Right lung (tissue), 10 donors: ENCODE measurements at places on chromosomes 4 and X.

DNA sequence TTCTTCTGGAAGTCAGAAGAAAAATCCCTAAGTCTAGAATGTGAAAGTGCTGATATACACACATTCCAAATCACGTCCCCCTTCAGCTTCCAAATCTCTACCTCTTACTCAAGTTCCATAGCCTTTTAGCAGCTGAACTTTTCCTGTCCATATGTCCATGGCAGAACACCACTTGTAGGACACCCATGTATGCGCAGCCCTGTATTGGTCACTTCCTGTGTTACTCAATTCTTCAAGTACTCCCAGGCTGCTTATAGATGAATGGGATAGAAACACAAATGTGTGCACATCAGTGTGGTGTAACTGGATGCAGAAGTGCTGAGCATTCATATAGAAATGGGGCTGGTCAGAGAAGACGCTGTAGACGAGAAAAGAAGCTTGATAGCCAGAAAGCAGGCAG is 18.8 kb downstream of the SRPX2 start:
- DNase-seq = no peak

- DNase-seq = no peak
Measured at GRCh38 chr4:24443200-24443599, 141.2 kb downstream of the DHX15 start.

DNA sequence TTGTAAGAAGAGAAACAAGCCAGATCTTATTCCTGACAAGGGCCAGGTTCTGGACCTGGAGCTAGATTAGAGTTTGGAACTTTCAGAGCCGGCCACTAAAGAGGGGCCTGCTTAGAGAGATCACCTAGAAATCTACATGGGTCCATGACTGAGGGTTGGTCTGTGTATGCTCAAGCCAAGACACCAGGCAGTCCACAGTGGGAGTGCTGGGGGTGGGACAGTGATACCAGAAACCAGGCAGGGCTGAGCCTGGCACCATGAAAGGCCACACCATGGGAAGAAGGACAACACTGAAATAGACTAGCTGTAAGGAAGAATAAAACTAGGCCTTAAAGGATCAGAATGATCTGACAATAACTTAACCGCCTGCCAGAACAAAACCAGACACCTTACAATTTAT is 267.3 kb downstream of the ADAMTS3 start:
- DNase-seq = no peak

DNA sequence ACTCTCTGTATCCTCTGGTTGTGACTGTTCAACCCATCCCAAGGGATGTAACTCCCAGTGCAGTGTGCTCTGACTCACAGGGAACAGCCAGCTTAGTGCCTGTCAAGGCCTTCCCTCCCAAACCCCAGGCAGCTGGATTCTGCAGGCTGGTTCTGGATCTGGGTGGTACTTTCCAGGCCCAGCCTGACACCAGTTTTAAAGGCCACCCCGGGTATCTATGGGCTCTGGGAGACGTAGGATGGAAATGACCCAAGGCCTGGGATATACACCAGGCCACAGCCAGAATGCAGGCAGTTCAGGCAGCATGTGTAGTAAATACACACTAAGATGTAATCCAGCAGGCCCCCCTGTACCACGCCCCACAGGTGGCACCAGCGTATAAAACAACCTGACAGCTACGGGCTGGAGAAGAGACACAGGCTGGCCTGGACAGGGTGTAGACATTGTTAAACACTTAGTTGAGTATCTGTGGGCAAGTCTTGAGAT is 64.2 kb downstream of the SPINK2 start:
- no peak for DNase-seq

DNA sequence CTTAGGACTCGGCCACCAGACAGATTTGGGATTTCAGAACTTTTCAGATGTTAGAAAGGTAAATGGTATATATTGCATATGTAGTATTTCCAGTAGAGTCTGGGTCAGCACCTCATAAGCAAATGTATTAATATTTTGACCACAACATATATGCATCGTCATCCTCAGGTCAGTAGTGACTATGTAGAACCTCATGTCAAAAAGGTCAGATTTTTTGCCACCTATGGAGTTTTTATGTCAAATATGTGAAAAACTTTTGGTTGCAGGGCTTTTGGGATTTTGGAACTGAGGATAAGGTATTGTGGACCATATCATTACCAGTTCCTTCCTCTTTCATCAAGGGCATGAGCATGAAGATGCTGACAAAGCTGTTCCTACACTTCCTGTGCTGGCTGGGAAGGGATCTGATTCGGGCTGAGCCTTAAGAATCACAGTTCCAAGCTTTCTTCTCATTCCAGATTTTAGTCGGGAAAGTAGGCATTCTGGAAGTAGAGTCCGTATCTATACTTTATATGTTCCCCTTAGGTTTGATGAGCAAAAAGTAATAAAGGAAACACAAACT is 183.0 kb upstream of the PGRMC2 start:
- no peak for DNase-seq

DNA sequence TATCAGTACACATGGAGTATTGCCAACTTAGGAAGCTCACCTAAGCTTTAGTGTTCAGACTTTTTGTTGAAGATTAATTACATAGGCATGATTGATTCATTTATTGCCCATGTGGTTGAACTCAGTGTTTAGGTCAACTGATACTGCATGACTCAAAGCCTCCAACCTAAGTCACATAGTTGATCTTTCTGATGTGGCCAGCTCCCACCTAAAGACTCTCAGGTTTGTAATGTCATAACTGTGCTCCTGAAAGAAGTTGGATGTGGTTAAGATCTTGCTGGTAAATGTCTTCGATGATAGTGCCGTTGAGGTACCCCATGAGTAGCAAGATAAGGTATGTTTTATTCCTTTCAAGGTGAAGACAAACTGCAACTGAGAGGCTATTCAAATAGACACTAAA is 192.5 kb downstream of the EDA start:
- DNase-seq = no peak

GRCh38 chrX:13645464-13646153 is 7.3 kb upstream of the TCEANC start:
- no peak for DNase-seq

- DNase-seq = no peak
Measured at GRCh38 chr4:66284991-66285451, 614.7 kb upstream of the EPHA5 start.

DNA sequence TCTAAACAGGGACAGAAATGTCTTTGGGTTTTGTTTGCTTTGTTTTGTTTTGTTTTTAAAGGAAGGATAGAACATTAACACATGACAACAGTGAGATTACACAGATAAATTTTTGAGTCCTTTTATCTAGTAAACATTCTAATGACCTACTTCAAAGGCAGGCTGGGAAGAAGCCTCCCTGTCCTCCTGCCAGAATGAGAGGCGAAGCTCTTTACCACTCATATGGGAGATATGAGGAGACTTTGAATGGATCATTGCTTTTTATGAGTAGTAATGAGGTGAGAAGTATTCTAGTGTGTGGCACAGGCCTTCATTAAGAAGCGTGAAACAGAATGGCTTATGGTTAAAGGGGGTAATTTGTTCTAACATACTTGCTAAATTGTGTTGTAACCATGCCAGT is 172.0 kb downstream of the FBXO8 start:
- DNase-seq = no peak

- no peak for DNase-seq
Measured at GRCh38 chr4:130468340-130468739, 1372.4 kb downstream of the C4orf33 start.

- DNase-seq = no peak
Measured at GRCh38 chr4:150694438-150694837, 112.5 kb downstream of the MAB21L2 start.

DNA sequence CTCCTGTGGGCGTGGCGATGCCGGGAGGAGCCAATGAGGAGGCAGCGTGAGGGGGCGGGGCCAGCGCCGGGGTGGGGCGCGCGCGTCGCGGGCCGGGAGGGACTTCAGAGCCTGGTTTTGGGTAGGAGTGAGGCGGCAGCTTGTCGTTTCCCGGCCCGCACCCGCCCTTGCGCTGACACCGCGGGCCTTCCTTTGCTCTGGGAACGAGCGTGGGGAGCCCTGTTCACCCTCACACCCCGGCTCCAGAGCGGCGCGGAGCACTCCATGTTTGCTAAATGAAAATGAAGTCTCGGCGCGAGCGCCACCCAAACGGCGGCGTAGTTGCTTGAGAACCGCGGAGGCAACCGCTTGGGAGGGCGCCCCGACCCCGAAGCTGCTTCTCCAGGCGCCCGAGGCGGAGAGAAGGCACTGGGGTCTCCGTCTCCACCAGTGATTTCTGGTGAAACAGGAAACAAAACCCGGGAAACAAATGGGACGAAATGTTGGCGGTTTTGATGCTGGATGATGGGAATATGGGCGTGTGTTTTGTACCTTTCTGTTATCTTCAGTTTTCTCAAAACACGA is 497 bp upstream of the GRPEL1 start:
- no peak for DNase-seq

DNA sequence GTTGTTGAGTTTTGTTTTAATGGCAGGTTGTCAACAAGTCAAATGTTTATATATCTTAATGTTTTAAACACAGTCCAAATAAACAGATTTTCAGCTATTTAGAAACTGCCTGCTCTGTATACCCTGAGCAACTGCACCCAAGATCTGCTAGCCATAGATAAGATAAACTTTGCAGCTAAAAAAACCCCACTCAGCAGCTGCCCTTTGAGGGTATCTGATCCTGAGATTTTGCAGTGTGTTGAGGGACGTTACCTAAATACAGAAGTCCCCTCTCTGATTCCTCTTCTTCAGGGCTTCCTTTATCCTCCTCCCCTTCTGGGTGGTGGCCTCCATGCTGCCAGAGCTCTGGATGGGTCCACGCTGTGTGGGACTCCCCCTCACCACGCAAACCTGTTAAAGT is 11.0 kb upstream of the FGG start:
- DNase-seq = no peak

GRCh38 chr4:160877087-160877790 is 1286.6 kb downstream of the FSTL5 start:
- DNase-seq = no peak

DNA sequence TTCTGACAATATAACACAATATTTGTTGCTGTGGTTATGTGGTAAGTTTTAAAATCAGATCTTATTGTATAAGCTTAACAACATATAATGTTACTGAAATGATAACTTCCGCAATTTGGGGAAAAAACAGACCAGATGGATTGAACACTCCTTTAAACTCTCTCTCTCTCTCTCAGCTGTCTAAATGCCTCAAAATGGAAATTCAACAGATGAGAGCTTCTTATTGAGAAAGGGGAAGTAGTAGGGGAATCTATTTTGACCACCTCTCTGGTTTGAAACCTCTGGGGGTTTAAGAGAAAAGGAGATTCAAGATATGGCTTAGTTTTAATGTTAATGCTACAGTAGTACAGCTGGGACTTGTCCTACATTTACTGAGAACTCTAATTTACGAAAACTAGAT is 40.3 kb downstream of the DMD start:
- no peak for DNase-seq

DNA sequence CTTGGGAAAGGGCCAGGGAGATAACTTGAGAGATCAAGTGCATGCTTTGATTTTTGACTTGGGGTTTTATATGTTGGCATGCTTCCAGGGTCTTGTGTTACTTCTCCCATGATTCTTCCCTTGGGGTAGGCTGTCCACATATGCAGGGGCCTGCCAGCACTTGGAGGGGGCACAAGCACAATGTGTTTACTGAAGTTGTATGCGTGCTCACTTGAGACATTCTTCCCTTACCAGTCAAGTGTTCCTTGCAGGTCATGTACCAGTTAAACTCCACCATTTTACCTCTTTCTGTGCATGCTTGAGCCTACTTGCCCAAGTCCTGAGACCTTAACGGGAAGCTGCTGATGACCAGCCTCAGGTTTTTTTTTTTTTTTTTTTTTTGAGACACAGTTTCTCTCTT is 1880.5 kb downstream of the ARAP2 start:
- DNase-seq = no peak

GRCh38 chr4:15665753-15666365 is 10.7 kb upstream of the FBXL5 start:
- no peak for DNase-seq

DNA sequence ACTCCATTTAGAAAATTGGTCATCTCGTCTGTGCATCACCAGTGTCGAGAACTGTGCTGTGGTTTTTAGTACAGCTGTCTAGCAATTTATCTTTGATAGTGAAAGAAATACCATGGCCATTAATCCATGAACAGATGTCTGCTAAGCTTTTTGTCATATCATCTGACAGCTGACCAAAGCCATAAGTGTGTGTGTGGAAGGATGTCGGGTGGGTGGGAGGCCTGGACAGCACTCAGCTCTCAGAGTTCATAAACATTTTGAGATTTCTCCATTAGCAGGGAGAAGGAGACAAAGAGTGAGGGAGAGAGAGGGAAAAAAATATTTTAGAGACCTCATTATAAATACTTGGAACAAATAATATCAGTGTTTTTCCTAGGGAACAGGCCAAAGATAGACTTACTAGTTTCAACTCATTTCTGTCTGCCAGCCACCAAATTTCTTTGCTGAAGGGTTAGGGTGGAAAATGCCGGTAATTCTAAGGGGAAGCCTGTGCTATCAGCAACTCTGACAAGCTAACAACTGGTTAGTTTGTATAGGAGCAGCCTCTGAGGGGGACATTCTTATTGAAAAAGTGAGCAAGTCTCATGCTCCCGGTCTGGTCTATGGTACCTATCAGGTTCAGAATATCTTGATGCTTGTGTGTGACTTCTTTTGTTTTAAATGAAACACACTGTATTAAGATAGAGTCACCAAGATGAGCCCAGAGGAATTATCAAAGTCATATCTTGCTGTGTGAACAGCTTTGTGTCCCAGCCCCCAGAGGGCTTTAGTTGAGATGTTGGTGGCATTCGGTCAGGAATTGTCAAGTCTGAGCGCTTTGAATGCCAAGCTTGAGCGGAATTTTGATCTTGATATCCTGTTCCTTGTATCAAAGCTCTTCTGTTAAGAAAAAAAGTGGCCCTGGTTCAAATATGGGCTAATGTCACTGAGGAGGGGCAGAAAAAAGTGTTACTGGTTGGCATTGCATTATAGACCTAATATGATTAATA is 41.9 kb upstream of the PDLIM3 start:
- DNase-seq = no peak

- no peak for DNase-seq
Measured at GRCh38 chrX:109830704-109831206, 97.7 kb upstream of the ACSL4 start.

DNA sequence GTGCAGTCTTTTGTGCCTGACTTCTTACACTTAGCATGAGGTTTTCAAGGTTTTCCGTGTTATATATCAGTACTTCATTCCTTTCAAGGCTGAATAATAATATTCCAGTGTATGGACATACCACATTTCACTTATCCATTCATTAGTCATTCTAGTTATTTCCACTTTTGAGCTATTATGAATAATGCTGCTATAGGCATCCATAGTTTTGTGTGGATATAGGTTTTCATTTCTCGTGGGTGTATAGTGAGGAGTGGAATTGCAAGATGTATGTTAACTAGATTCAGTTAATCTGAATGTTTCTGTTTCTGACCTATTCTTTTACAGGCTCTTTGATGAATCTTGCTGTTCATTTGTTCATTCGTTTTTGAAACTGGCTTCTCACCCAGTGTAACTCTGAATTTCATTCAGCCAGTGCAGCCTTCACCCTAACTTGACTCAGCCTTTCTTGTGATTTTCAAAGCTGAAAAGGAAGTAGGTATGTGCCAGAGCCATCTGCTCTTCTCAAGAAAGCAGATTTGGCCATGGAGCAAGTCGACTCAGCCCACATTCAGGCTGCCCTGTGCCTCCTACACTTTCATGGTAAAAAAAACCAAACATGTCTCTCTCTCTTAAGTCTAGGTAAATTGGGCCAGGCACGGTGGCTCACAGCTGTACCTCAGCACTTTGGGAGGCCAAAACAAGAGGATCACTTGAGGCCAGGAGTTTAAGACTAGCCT is 56.3 kb upstream of the NOCT start:
- DNase-seq = no peak

- DNase-seq = no peak
Measured at GRCh38 chrX:369563-370101, 17.1 kb downstream of the PPP2R3B start.

- no peak for DNase-seq
Measured at GRCh38 chr4:85459736-85460135, 15.2 kb upstream of the ARHGAP24 start.

- no peak for DNase-seq
Measured at GRCh38 chr4:129532573-129532972, 436.6 kb downstream of the C4orf33 start.
